ENCODE measurements at places on chromosomes 1 and 21.

GRCh38 chr21:43918385-43918947, 53.4 kb downstream of the AGPAT3 start:
- DNase-seq, result no peak

DNA sequence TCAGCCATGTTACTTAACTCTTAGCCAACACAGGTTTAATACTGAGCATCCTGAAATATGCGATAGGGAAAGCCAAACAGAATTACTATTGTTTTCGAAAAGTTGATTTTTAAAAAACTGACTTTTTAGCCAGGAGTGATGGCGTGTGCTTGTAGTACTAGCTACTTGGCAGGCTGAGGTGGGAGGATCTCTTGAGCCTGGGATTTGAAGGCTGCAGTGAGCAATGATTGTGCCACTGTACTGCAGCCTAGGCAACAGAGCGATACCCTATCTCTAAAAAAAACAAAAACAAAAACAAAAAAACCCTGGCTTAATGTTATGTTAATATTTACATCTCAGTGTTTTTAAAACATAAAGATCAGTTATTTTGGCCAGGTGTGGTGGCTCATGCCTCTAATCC, 16.7 kb downstream of the NMNAT1 start:
- DNase-seq, result no peak

DNA sequence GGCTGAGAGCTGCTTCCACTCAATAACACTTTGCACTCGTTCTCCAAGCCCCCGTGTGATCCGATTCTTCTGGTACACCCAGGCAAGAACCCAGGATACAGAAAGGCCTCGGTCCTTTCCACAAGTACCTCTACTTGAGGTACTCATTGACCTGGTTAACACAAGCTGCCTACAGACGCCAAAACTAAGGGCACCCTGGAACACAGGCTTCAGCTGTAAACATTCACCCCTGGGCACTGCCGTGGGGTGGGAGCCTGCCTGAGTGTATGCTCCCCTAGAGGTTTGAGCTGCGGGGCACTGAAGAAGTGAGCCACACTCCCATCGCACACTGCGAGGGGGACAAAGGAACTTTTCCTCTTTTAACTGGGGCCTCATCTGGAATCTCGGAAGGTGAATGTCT, 30.5 kb downstream of the LRRC3 start:
- no peak for DNase-seq

GRCh38 chr1:76230842-76231281, 156.3 kb downstream of the ST6GALNAC3 start:
- DNase-seq, result no peak

- DNase-seq, result no peak
These were observed 13.0 kb upstream of the KLHDC8A start for GRCh38 chr1:205369701-205370123.

DNA sequence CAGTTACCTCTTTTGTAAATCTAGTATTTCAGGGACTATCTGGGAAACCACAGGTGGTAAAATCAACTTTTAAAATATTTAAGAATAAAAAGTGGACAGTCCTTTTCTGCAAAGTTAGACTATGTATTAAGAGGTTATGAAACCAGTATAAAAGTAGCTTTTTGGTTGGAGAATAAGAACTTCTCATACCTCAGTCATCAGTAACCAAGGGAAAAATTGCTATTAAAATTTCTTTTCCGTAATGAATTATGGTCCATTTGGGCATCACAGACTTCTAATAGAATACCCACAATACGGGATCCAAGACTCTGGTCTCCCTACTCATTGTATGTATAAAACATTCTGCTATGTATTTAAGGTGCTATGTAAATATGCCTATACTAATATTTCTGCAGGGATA, 51.9 kb downstream of the ABL2 start:
- DNase-seq, result no peak

DNA sequence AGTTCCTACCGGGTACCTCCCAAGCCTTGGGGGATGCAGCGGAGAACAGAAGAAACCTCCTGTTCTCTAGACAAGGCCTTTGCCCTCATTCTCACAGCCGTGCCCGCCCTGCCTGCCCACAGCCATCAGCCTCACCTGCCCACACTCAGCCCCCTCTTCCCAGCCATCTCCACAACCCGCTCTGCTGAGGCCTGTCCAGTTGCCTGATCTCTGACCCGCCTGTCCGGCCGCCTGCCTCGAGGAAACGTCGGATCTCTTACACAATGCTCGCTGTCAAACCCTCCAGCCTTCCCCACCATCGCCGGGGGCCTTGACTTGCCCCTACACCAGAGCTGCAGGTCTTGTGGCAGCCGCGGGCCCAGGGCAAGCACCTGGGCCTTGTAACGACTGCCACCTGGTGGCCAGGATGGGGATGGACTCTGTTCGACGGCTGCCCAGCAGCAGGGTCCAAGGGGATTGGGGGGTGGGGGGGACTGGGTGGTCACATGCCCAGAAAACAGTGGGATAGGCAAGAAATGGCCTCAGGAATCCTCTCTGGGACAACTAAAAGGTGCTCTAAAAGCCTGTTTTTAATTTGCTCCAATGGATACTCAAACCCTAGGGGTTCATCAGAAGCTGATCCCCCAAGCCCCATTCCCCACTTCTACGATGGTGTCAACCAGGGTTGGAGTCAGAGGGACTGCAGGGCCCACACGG, 31.0 kb downstream of the SLC45A1 start:
- peak; percentile 69 for DNase-seq

- peak; percentile 85 for DNase-seq
These were observed 4.9 kb upstream of the TNFRSF1B start for GRCh38 chr1:12161662-12162458.

DNA sequence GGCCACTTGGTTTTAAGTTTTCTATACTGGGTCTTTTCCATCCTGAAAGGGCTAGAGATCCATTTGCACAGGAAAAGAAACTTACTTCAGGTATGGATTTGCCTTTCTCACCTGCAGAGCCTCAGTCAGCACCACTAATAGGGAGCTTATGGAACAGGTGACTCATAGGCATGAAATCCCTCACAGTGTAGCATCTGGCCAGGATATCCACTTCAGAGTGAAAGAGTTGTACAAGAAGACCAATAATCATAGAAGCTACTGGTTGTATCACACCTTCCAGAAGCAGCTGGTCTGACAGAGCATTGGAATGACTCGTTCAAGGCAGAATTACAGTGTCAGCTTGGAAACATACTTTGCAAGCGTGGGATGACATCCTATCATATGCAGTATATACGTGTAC, 26.3 kb upstream of the SYT14 start:
- no peak for DNase-seq

- DNase-seq, result no peak
These were observed 320.4 kb downstream of the RPS6KC1 start for GRCh38 chr1:213371525-213371846.

DNA sequence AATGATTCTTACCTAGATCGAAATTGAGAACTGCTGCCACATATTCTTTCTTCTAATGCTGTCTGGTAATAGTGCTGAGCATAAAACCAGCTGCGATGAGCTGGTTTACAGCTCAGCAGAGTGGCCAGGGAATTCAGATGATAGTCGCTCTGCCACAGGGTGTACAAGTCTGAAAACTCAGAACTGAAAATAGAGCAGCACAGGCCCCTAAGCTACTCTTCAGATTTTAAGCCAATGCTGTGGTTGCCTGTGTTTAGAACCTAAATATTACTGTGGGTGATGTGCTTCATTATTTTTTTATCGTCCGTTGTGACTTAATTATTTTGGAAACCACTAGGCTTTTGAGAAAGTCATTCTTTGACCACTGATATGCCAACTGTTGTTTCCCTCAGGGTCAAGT, 152.0 kb downstream of the ADGRL4 start:
- DNase-seq, result no peak

GRCh38 chr1:153387785-153388184, 3.1 kb downstream of the S100A8 start:
- DNase-seq, result no peak

DNA sequence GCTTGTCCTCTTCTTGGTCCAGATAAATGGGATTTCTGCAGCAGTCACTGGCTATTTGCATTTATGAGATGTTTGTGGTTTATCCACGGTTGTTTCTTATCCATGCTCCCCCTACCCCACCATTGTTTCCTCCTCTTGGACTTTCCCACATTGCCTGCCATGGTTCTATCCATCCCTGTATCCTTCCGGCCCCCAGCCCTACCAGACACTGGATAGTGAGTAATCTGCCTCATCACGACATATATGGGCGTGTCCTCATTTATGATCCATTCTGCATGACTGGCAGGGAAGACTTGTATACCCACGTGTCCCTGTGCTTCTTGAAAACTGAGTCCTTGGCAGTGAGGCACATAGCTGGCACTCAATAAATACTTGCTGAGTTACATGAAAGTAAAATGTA, 40.1 kb downstream of the CACNA1S start:
- no peak for DNase-seq

- DNase-seq, result peak; percentile 43
These were observed 38.6 kb upstream of the ETS2 start for GRCh38 chr21:38766987-38767722.

DNA sequence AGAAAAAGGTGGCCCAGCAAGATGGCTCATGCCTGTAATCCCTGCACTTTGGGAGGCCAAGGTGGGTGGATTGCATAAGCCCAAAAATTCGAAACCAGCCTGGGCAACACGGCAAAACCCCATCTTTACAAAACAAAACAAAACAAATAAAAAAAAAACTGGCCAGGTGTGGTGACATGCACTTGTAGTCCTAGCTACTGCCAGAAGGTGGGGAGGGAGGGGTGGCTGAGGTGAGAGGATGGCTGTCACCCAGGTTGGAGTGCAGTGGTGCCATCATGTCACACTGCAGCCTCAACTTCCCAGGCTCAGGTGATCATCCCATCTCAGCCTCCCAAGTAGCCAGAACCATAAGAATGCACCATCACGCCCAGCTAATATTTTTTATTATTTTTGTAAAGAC, 22.8 kb downstream of the RERE start:
- DNase-seq, result no peak

DNA sequence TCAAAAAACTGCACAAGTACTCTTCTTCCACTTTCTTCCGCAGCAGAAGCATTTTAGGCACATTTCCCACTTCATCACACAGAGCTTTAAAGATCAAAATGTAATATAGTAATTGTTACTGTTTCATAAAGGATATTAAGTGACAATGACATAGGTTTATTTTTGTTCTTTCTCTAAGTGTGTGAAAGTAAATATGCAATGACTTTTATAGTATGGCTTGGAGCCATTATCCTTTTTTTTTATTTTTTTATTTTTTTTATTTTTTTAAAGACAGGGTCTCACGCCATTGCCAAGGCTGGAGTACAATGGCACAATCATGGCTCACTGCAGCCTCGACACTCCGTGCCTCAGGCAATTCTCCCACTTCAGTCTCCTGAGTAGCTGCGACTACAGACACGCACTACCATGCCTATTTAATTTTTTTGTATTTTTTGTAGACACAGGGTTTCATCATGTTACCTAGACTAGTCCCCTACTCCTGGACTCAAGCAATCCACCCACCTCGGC, 7.0 kb downstream of the TRIM33 start:
- no peak for DNase-seq

DNA sequence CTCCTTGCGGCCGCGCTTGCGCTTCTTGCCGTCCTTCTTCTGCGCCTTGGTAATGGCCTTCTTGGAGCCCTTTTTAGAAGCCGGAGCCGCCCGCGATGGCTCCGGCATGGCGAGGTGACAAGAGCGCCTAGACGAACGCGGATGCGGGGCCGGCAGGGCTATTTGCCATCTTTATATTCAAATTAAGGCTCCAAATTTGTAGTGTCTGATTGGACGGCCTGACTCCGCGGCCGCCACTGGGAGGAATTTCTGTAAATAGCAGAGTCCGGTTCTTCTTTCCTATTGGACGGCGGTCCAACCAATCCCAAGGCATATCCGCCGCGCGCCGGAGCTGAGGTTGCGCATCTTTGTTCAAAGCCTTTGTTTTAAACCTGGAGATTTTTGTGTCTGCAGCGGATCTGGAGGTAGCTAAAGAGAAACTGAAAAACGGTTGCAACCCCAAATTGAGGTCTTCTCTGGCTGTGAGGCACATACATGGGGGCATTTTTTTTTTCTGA, 22.6 kb upstream of the RNF187 start:
- DNase-seq, result peak; percentile 61

- no peak for DNase-seq
These were observed 2.2 kb upstream of the CDC42 start for GRCh38 chr1:22050330-22050729.

GRCh38 chr1:76303340-76303717, 228.8 kb downstream of the ST6GALNAC3 start:
- no peak for DNase-seq

DNA sequence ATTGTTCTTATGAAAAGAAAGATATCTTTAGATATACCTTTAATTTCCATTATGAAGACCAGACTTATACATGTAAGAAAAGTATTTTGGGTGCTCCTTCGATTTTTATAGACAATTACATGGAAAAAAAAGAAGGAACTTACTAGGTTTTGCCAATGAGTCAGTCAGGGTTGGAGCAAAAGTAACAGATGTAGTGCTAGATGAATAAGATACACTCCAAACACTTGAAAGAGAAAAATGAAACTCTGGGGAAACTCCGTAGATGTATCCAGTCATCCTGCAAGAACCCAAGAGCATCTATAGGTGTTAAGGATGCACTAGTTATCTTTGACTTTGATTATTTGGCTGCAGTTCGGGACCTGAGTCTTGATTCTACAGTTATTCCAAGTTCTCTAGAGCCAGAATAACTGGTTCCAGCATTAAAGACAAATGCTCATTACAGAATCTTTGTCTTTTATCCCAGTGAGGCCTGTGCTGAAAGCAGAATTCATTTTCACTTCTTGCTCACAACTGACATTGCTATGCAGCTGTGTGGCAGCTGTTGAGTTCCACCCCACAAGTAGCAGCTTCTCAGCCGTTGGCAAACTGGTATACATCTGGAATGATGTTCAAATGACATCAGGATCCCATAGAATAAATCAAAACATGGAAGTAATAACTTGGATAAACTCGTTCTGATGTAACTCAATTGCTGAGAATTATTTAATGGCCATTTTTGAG, 326.1 kb downstream of the ASTN1 start:
- DNase-seq, result no peak

DNA sequence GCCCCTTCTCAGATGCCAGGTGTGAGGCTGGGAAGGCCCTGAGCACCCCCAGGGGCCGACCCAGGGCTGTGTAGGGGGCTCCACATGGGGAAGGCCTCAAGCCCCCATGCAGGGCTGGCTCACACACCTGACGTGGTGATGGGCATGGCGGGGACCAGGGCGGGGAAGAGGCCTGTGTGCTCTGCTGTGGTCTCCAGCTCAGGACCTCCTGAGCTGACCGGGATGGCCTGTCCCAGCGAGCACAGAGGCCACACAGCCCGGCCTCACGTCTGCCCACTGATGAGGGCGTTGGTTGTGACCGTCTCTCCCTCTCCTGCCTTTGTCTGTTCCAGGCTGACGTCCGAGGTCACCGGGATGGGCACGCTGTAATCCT, 40.2 kb upstream of the COL6A1 start:
- DNase-seq, result no peak
